ENCODE measurements at places on chromosomes 16 and 17.

DNA sequence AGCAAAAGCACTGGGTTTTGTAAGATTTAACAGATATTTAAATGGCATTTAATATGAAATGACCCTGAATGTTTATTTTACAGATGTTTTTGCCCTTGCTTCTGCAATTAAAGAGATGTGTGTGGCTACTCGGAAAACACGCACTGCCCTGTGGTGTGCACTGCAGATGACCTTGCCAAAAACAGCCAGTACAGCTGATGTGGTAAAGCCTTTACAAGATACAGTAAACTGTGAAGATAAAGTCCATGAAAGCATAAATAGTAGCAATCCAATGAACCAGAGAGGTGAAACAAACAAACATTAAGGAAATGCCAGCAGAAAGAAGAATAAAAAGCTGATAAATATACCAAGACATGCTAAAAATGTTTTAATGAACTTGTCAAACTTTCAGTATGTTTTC lies 15.7 kb downstream of the CCDC43 start:
- H3K27me3 ChIP-seq = no peaks in the 10 kb centered on the region
- H3K27ac ChIP-seq = no peak overlapping the region
- H3K36me3 ChIP-seq = no peaks in the 10 kb centered on the region
- H3K4me1 ChIP-seq = no peaks in the 10 kb centered on the region

DNA sequence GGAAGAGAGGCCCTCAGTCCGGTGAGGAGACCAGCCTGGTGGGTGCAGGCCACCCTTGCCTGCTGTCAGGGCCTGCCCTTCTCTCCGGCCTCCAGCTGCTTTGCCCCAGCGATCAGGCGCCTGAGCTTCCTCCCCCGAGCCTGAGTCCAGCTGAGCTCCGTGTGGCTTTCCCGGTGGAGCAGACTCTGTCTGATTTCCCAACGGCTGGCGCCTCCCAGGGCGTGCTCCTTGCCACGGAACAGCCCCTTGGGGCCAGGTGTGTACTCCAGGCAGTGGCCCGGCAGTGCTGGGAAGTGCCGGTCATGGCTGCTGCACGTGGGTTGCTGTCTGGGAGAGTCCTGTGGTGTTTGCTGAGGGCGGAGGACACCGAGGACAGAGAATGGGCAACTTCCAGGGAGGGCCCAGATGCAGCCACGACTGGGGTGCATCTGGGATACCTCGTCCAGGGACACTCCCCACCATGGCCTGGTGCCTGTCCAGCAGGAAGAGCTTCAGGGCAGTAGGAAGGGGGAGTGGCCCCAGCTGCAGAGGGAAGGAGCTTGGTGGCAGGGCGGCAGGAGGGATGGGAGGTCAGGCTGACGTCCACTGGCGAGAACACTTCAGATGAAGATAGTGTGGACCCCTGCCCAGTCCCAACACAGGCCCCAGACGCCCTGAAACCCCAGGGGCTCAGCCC lies 22.5 kb downstream of the METRNL start:
- peaks cover 28% of the 10 kb centered on the region for H3K4me1 ChIP-seq
- peak overlapping the region; percentile 23 for H3K27ac ChIP-seq
- H3K27me3 ChIP-seq = peaks cover 20% of the 10 kb centered on the region
- H3K36me3 ChIP-seq = no peaks in the 10 kb centered on the region
- peak; percentile 77 for DNase-seq
- no peak overlapping the region for H3K4me3 ChIP-seq

GRCh38 chr17:41296846-41297245 lies 5.8 kb downstream of the KRTAP29-1 start:
- H3K4me3 ChIP-seq = no peak overlapping the region
- H3K4me1 ChIP-seq = no peaks in the 10 kb centered on the region
- no peaks in the 10 kb centered on the region for H3K36me3 ChIP-seq
- H3K27ac ChIP-seq = no peak overlapping the region
- H3K27me3 ChIP-seq = no peaks in the 10 kb centered on the region
- DNase-seq = no peak

GRCh38 chr16:57695680-57696069 lies 1.1 kb downstream of the DRC7 start:
- H3K27me3 ChIP-seq = no peaks in the 10 kb centered on the region
- no peak overlapping the region for H3K27ac ChIP-seq
- no peak for DNase-seq
- no peaks in the 10 kb centered on the region for H3K4me1 ChIP-seq
- no peaks in the 10 kb centered on the region for H3K36me3 ChIP-seq
- H3K4me3 ChIP-seq = no peak overlapping the region

- no peak for DNase-seq
- peaks cover 11% of the 10 kb centered on the region for H3K4me1 ChIP-seq
- no peak overlapping the region for H3K27ac ChIP-seq
- no peaks in the 10 kb centered on the region for H3K36me3 ChIP-seq
- peak overlapping the region; percentile 34 for H3K4me3 ChIP-seq
Measured at GRCh38 chr17:41734949-41735313, 488 bp upstream of the HAP1 start.

DNA sequence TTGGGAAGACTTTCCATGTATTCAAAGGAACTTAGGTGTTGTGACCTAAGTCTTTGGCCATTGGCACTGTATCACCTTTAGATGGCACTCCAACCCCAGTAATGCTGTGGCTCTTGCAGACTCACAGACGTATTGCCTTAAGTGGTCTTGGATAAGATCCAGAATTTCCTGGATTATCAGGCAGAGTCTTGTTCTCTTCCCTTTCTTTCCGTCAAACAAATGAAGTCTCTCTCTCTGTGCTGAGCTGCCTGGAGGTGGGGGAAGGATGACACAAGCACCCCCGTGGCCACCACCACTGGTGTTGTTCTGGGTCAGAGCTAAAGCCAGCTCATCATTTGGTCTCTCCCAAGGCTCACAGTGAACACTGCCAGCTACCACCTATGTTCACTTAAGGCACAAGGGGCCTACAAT lies 789.9 kb upstream of the KIF2B start:
- H3K27ac ChIP-seq = no peak overlapping the region
- H3K4me1 ChIP-seq = no peaks in the 10 kb centered on the region
- H3K36me3 ChIP-seq = no peaks in the 10 kb centered on the region
- H3K4me3 ChIP-seq = no peak overlapping the region
- peak; percentile 37 for DNase-seq

DNA sequence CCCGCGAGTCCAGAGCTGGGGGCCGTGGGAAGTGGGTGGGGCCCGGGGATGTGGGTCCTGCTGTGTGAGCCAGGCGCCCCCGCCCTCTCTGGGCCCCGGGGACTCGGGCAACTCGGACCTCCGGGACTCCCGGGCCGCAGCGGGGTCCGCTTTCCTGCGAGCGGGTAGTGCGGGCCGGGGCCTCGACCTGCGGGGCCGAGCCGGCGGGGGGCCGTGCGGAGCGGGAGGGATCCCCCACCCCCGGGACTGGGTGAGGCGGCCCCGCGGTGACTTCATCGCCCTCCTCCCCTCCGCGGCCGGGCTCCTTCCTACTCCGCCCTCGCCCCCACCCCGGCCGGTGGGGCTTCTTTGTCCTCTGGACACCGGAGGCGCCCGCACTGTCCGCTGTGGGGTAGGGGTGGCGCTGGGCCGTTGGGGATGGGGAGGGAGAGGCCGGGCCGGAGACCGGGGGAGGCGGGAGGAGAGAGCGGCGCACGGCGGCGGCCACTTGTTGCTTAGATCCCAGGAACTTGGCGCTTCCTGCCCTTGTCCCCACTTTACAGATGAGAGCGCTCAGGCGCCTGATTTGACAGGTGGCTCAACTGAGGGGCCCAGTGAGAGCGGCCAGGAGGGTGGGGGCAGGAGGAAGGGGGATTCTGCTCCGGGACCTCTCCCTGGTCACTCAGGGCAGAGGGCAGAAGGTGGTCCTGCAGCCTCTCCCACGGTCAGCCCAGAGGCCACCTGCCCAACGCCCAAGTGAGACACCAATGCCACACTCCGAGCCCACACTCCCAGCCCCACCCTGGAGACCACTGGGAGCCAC lies 874 bp downstream of the CMTM3 start:
- H3K27ac ChIP-seq = peak overlapping the region; percentile 70
- DNase-seq = peak; percentile 45
- H3K4me3 ChIP-seq = peak overlapping the region; percentile 69
- peaks cover 20% of the 10 kb centered on the region for H3K27me3 ChIP-seq

DNA sequence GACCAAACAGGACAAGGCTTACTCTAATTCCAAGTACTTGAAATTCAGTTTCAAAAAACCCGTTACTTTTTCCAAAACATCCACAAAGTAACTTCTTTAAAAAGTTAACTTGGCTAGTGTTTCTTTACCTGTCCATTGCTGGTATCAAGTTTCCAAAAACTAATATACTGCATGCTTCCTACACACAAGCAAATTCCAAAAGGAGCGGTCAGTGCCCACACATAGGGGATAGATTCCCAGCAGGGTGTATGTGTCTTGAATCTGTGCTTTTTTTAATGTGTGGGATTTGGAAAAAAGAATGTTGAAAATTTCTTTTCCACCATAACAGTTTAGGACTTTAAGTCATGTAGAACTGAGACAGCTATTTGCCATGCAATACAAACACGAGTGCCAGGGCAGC lies 367.8 kb upstream of the SOX9 start:
- no peaks in the 10 kb centered on the region for H3K4me1 ChIP-seq
- no peak for DNase-seq
- no peak overlapping the region for H3K27ac ChIP-seq
- no peaks in the 10 kb centered on the region for H3K36me3 ChIP-seq
- no peak overlapping the region for H3K4me3 ChIP-seq

GRCh38 chr16:83717308-83717707 lies 90.5 kb upstream of the HSBP1 start:
- H3K27me3 ChIP-seq = no peaks in the 10 kb centered on the region
- H3K4me1 ChIP-seq = no peaks in the 10 kb centered on the region
- no peaks in the 10 kb centered on the region for H3K36me3 ChIP-seq

- DNase-seq = no peak
- no peak overlapping the region for H3K4me3 ChIP-seq
- no peaks in the 10 kb centered on the region for H3K36me3 ChIP-seq
- H3K27me3 ChIP-seq = no peaks in the 10 kb centered on the region
Measured at GRCh38 chr17:67574658-67575293, 143.0 kb upstream of the NOL11 start.
